ENCODE measurements at places on chromosomes 2 and 18. TPM values are rescaled to one million over a fixed set of nuclear protein-coding genes. Genes with fewer than 3 reads are reported as not detected.

DNA sequence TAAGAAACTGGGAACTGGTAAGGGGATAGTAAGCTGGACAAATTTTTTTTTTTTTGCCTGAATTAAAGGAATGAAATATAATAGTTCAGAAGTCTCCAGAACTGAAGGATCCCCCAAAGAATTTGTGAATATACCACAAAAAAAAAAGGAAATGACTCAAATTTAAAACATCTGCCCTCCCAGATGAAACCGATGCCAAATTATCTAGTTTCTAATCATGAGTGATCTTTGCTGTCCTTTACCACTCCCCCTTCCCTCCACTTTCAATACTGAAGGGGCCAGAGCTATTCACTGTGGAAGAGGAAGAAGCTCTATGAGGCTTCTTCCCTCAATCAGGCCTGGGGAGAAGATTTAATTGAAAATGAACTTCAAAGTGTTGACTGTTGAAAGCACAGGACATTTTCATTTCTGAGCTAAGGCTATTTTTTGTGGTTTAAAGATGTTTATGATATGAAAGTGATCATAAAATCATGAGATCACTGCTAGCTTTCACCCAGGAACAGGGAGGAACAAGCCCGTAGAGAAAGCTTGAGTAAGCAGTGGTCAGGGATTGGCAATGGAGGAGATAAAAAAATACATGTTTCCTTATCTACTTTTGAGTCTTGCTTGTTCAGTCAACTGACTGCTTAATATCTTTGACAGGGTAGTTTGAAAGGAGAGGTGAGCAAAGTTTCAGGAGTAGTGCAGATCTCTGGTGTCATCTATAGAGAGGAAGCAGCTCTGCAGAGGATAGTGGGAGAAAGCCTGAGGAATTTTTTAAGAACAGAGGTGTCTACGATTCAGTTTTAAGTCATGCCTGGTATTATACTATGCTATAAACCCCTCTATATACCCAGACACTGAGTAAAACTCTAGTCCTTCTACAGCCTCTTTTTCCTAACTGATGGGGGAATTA, 409.5 kb upstream of the FIGN start:
- no peaks in the 10 kb centered on the region for H3K27me3 ChIP-seq
- H3K4me1 ChIP-seq: no peaks in the 10 kb centered on the region
- no peak overlapping the region for H3K4me3 ChIP-seq
- H3K36me3 ChIP-seq: no peaks in the 10 kb centered on the region
- no peak for DNase-seq

DNA sequence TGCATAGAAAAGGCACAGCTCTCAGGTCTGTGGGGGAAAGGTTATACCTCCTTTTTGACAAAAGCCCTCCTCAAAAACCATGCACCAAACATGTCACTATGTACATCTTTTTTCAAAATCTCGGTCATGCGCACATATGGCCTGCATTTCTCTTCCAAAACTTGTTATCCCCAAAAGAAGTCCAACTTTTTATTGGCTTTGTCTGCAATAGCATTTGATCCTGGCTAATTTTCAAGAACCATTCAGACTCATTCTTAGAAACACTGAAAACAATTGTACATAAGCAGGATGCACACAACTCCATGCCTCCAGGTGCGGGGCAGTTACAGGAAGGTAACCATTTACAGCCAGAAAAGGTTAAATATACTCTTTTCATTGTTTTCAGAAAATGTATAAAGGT, 21.9 kb downstream of the SERTAD2 start:
- no peak overlapping the region for H3K4me3 ChIP-seq
- H3K27me3 ChIP-seq: no peaks in the 10 kb centered on the region
- no peaks in the 10 kb centered on the region for H3K36me3 ChIP-seq
- H3K4me1 ChIP-seq: no peaks in the 10 kb centered on the region

GRCh38 chr2:53629001-53629400, 138.6 kb upstream of the CHAC2 start:
- H3K36me3 ChIP-seq: no peaks in the 10 kb centered on the region
- no peak overlapping the region for H3K4me3 ChIP-seq
- no peak overlapping the region for H3K27ac ChIP-seq
- DNase-seq: no peak
- H3K27me3 ChIP-seq: no peaks in the 10 kb centered on the region

DNA sequence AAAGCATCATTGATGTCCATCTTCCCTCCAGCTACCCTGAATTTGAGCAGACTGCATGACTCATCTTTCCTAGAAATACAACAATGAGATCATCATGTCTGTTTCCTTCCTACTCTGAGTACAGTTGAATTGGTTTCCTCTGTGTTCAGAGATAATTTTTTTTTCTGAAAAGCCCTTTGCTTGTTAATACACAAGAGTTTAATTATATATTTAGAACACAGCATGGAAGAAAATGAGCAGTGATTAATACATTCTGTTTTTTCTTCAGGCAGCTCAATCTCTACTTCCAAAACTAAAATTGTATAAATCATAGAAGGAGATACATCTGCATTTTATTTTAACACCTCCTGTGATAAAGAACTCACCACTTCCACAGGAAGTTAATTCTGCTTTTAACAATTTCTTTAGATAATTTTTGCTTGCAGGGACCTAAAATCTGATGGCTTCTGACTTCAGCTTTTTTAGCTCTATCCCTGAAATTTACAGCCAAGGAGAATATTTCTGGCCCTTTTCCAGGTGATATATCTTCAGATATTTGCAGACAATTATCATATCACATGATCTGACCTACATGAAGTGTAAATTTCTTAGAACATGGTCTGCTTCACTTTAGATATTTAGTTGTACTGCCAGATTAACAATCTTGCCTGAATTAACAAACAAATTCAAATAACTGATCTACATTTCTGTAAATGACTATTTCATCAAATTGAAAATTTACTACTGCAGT, 249.0 kb downstream of the TRIB2 start:
- DNase-seq: no peak
- no peaks in the 10 kb centered on the region for H3K27me3 ChIP-seq
- no peaks in the 10 kb centered on the region for H3K4me1 ChIP-seq
- H3K27ac ChIP-seq: no peak overlapping the region
- no peak overlapping the region for H3K4me3 ChIP-seq
- no peaks in the 10 kb centered on the region for H3K36me3 ChIP-seq

DNA sequence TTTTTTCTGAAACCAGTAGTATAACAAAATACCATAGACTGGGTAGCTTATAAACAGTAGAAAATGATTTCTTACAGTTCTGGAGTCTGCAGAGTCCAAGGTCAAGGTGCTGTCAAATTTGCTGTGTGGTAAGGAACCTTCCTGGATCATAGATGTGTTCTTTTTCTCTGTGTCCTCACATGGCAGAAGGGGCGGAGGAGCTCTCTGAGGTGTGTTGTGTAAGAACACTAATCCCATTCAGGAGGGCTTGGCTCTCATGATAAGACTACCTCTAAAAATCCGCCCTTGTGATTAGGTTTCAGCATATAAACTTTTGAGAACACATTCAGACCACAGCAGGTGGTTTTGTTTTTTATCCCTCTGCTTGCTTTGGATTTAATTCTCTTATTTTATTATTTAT, 25.7 kb downstream of the ANKRD62 start:
- no peaks in the 10 kb centered on the region for H3K27me3 ChIP-seq
- no peaks in the 10 kb centered on the region for H3K4me1 ChIP-seq
- no peak for DNase-seq

DNA sequence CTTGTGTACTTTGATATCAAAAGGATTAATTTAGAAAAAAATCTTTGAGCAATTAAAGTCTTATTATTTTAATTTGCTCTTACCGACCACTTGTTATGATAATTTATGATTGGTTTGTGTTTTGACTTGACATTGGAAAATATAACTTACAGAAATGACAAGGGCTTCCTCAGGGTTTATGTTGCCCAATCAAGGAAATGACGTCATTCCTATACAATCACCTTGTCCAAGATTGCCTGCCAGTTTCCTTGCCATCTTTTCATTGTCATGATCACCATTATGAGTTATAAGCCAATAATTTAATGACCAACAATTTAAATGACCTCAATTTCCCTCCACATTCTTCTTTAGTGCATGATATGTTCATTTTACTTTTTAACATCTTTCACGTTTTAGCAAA, 351.8 kb upstream of the TMEFF2 start:
- DNase-seq: no peak
- H3K4me1 ChIP-seq: no peaks in the 10 kb centered on the region
- no peaks in the 10 kb centered on the region for H3K27me3 ChIP-seq
- H3K27ac ChIP-seq: no peak overlapping the region
- H3K36me3 ChIP-seq: no peaks in the 10 kb centered on the region

Gene ACADL
- total RNA-seq: 132 TPM

DNA sequence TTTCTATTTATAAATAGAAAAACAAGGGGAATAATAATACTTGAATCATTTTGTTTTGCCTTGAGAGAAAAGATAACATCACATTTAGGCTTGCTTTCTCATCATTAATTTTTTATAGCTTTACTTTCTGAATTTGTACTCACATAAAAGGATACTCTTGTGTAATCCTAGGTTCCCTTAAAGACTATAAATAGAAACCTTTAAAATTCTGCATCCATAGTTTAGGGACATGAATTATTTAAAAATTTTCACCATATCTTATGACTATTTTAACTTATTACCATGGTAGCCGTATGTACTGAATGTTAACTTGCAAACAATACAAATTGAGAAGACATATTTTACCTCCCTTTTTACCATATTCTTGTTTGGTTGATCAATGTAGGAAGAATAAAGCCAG, 143.5 kb upstream of the CWC22 start:
- no peak for DNase-seq
- no peaks in the 10 kb centered on the region for H3K36me3 ChIP-seq
- H3K27me3 ChIP-seq: no peaks in the 10 kb centered on the region
- H3K4me1 ChIP-seq: no peaks in the 10 kb centered on the region
- no peak overlapping the region for H3K27ac ChIP-seq

DNA sequence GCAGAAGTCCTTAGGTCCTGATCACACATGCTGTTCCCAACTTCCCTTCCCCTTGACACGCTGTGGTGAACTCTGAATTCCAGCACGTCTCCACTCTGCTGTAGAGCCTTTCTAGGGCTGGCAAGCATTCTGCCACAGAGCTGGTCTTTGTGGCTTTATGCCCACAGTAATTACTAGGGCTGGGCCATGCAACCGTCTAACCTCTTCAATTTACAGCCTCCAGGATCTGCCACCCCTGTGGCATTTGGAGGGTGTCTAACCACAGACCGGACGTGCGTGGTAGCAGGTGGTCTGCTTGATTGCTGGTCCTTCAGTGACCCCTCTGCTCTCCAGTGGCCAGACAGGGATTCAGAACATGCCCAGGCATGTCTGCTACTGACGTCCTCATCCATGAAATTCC, 43.1 kb upstream of the TGFA start:
- no peaks in the 10 kb centered on the region for H3K27me3 ChIP-seq
- no peaks in the 10 kb centered on the region for H3K36me3 ChIP-seq
- no peak overlapping the region for H3K4me3 ChIP-seq
- H3K4me1 ChIP-seq: no peaks in the 10 kb centered on the region
- H3K27ac ChIP-seq: no peak overlapping the region

- H3K4me1 ChIP-seq: peaks cover 38% of the 10 kb centered on the region
- peak overlapping the region; percentile 26 for H3K4me3 ChIP-seq
- H3K27ac ChIP-seq: peak overlapping the region; percentile 43
- DNase-seq: no peak
Measured at GRCh38 chr2:48566592-48567310, 36.8 kb downstream of the STON1 start.

GRCh38 chr2:36963106-36963505, 3.2 kb downstream of the STRN start:
- H3K27me3 ChIP-seq: no peaks in the 10 kb centered on the region
- no peak for DNase-seq
- H3K36me3 ChIP-seq: no peaks in the 10 kb centered on the region
- peaks cover 23% of the 10 kb centered on the region for H3K4me1 ChIP-seq
- no peak overlapping the region for H3K4me3 ChIP-seq

DNA sequence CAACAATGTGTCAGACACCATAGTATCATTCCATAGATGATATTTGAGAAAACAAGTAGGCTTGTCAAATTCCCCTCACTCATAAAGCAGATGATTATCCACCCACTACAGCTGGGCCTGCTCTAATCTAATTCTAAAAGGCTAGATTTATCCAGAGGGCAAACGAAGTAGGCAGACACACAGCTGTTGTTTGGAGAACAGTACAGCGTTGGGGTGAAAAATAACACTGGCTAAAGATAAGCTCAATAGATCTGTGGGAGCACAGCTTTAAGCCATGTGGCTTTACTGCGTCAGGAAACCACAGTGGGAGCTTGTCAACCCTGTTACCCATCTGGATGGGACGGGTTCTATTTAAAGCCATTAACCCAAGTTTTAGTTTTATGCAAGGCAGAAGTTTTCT, 48.9 kb upstream of the COBLL1 start:
- H3K4me1 ChIP-seq: no peaks in the 10 kb centered on the region
- no peaks in the 10 kb centered on the region for H3K36me3 ChIP-seq
- H3K27ac ChIP-seq: no peak overlapping the region
- H3K27me3 ChIP-seq: no peaks in the 10 kb centered on the region
- no peak for DNase-seq

Gene DOK6
- total RNA-seq: 2.1 TPM

- H3K36me3 ChIP-seq: no peaks in the 10 kb centered on the region
- H3K4me3 ChIP-seq: no peak overlapping the region
- no peak overlapping the region for H3K27ac ChIP-seq
- no peaks in the 10 kb centered on the region for H3K4me1 ChIP-seq
- no peak for DNase-seq
- no peaks in the 10 kb centered on the region for H3K27me3 ChIP-seq
Measured at GRCh38 chr2:175414882-175415487, 233.5 kb upstream of the ATP5MC3 start.

- no peaks in the 10 kb centered on the region for H3K4me1 ChIP-seq
- DNase-seq: no peak
- H3K4me3 ChIP-seq: no peak overlapping the region
- H3K27ac ChIP-seq: no peak overlapping the region
- no peaks in the 10 kb centered on the region for H3K36me3 ChIP-seq
Measured at GRCh38 chr2:106011380-106011779, 182.7 kb downstream of the UXS1 start.

Gene UGT1A10
- 0.41 TPM for total RNA-seq

GRCh38 chr2:196565106-196565765, 74.3 kb upstream of the CCDC150 start:
- H3K36me3 ChIP-seq: no peaks in the 10 kb centered on the region
- no peak overlapping the region for H3K4me3 ChIP-seq
- no peaks in the 10 kb centered on the region for H3K27me3 ChIP-seq

DNA sequence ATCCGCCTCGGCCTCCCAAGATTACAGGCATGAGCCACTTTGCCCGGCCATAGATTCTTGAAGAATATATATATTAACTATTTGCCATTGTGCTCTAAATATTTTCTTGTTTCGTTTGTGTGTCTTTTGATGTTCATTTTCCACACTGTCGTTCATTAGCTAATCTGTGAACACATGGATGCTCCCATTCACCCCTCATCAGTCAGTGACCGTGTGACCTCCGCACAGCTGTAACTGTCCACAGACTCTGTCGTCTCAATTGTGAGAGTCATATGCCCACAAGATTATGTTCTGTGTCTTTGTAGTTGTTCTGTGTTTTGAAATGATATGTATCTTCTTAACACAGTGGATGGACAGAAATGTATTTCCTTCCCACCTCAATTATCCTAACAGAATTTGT, 29.6 kb downstream of the RAMP1 start:
- H3K36me3 ChIP-seq: no peaks in the 10 kb centered on the region
- H3K27me3 ChIP-seq: no peaks in the 10 kb centered on the region
- no peak for DNase-seq
- no peak overlapping the region for H3K4me3 ChIP-seq
- peaks cover 37% of the 10 kb centered on the region for H3K4me1 ChIP-seq
